ENCODE measurements at places on chromosomes 12 and 14. TPM values are rescaled to one million over a fixed set of nuclear protein-coding genes. Genes with fewer than 3 reads are reported as not detected.

DNA sequence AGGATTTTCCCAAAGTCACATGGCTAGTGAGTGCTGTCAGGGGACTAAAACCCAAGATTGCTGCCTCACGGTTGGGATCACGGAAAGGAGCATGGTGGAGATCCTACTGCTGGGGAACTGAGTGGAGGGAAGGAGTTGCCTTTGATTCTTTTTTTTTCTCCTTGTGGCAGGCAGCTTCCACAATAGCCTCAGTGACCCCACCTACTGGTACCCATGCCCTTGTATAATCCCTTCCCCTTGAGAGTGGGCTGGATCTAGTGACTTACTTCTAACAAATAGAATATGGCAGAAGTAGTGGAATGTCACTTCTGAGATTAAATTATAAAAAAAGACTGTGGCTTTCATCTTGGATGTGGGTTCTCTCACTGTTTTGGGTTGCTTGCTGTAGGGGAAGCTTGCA is 135.7 kb downstream of the DICER1 start:
- no peak for DNase-seq

DNA sequence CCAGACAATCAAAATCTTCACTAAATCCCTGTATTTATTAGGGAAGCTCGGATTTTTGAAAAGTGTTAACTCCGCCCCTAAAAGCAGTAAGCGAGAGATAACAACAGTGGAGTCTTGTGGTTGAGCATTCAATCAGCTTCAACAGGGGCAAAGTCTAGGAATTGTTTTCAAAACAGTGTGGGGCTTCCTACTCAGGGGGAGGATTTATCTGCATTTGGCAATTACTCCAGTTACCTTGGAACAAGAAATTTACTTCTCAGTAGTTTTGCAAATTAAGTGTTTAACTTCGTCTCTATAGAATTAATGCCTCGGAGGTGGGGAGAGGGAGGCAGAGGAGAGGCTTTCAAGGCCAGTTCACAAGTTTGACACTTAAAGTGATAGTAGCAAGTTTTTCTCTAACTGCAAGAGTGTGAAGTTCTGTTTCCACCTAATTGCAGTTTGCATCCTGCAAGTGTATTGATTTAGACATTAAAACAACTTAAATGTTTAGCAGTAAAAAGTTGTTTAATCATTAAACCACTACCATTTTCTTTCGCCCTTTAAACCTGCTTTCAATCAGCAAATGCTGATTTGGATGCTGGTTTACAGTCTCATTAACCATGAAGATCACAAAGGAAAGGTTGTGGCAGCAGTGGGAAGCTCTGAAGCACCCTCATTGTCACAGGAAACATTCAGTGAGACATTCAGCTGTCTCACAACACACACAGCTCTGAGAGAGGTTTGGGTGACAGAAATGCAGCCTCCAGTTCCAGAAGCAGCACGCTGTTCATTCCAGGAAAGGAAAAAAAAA is 102.0 kb downstream of the HMGA2 start:
- DNase-seq = peak; percentile 64

- DNase-seq = peak; percentile 77
These were observed 1.1 kb upstream of the HOXC4 start for GRCh38 chr12:54052438-54053002.

GRCh38 chr12:83083616-83084015 is 396.9 kb downstream of the TMTC2 start:
- DNase-seq = no peak

The OVCH1 gene
- total RNA-seq = 0.35 TPM

The RHOJ gene
- total RNA-seq = 20.0 TPM

The VASH1 gene
- 14.7 TPM for total RNA-seq

- DNase-seq = no peak
These were observed 5.7 kb upstream of the RABGGTA start for GRCh38 chr14:24277071-24277470.

The DPY19L2 gene
- total RNA-seq = 24.5 TPM

The ZC2HC1C gene
- 6.7 TPM for total RNA-seq

The GLI1 gene
- total RNA-seq = 2.8 TPM

DNA sequence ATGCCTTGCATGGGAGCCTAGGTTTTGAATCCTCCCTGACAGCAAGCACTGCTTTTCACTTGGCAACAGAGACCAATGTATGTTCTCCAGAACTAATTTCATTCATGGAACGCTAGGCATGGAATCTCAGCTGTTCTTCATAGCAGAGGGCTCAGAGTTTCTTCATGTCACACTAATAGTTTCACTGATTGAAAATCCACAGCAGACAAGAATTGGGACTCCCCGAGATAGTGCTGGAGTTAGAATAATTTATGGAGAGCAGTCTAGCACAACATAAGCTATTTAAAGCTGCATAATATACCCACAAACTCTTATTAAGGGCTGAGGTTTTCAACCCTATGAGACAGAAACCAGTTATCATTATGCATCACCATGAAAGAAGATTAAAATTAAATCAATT is 342.5 kb downstream of the TMEM132D start:
- no peak for DNase-seq

GRCh38 chr14:82757776-82758175 is 1224.1 kb upstream of the SEL1L start:
- no peak for DNase-seq

The ZNF26 gene
- 16.4 TPM for total RNA-seq

The PIWIL1 gene
- total RNA-seq = 0.31 TPM

The KRT8 gene
- total RNA-seq = 546 TPM

- DNase-seq = no peak
These were observed 54.4 kb downstream of the ANAPC7 start for GRCh38 chr12:110349096-110349495.

The SLC24A4 gene
- total RNA-seq = 0.85 TPM

DNA sequence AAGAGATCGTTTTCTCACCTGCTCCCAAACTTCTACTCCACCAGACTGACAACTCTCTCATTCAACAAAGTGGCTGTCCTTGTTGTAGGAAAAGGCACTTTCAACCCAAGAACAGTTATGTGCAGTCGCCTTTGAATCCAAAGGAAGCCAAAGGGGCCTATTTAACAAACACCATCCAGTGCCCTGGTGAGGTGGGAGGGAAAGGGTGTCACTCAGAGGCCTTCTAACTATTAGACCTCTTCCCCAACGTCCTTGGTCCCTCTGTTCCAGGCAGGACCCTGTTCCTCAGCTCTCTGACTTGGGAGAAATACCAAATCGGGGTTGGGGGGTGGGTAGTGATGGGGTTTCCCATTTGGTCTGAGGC is 3.2 kb downstream of the SIX4 start:
- no peak for DNase-seq

The LRTM2 gene
- total RNA-seq = not detected

The RERGL gene
- total RNA-seq = 25.3 TPM

The PLEKHD1 gene
- 0.25 TPM for total RNA-seq

DNA sequence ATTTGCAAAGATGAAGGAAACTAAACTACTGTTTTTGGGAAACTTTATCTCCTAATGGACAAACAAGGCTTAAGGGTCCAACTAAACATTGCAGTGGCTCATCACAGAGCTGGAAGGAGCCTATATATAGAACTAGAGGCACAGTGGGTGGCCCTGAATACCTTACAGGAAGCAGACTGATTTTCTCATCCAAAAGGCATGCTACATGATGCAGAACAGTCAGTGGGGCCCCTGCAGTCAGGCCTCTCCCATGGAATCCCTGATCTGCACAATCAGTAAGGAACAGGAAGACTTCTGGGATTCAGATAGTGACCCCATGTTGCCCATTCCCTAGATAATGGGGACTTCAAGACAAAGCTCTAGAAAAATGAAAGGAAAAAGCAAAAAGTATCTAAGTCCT is 1.9 kb upstream of the LLPH start:
- no peak for DNase-seq

The KCNJ8 gene
- total RNA-seq = 13.1 TPM

The PDZRN4 gene
- total RNA-seq = 2.1 TPM
